ENCODE measurements at places on chromosomes 1 and 21. TPM values are rescaled to one million over a fixed set of nuclear protein-coding genes. Genes with fewer than 3 reads are reported as not detected.

DNA sequence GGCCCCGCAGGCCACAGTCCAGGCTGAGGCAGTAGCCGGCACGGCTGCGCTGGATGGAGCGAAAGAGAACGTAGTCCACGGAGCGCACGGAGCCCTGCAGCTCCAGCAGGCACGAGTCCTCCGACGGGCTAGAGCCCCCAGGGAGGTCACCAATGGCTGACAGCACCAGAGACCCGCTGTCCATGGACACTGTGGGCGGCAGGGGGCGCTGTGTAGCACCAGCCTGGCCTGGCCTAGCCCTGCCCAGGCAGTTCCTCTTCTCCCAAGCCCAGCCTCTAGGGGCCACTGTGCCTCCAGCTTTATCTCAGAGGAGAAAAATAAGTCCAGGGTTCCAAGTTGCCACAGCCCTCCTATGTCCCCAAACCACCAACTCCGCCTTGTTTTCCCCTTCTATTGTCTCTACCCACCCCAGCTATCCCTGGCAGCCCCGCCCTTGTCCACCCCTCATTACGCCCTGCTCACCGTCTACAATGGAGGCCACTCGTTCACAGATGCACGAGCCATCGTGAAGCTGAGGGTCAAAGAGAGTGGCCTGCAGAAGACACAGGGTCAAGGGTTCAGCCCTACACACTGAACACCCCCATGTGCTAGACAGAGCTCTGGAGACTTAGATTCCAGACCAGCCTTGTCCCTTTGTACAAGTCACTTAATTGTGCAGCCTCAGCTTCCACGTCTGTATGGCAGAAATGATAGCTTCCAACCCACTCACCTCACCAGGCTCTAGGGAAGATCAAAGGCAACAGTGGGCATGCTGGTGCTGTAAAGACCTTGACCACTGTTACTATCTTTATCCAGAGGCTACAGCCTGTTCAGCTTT, 4.4 kb downstream of the ENTREP3 start:
- H3K36me3 ChIP-seq = peaks cover 23% of the 10 kb centered on the region
- DNase-seq = peak; percentile 98
- no peak overlapping the region for H3K4me3 ChIP-seq
- H3K4me1 ChIP-seq = peaks cover 15% of the 10 kb centered on the region
- no peak overlapping the region for H3K27ac ChIP-seq

DNA sequence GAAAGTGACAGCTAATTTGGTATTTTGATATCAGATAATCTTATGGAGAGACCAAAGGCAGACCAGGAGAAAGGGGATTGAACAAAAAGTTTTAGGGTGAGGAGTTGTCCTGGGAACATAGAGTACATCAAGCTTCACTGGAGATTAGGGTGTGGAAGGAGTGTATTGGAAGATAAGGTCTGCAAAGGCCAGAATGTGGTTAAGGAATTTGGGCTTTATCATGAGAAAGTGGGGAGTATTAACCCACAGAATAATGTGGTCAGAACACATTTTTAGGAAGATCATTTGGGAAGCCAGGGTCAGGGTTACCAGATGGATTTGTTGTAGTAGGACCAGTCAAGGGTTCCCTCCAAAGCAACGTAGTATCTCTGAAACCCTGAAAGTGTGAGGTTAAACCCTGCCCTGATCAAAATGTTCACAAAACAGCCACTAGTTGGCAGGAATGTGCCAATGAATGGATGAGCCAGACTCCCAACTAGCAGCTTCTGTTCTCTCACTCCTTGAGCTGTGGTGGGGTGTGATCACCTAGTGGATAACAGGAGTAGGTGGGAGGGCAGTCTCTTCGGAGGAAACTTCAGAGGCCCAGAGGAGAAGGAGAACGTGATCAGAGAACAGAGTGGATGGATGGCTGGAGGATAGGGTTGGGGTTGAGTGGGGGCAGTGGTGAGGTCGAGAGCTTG, 35.8 kb downstream of the SLC2A1 start:
- peak; percentile 70 for DNase-seq
- no peaks in the 10 kb centered on the region for H3K27me3 ChIP-seq
- H3K4me3 ChIP-seq = peak overlapping the region; percentile 61
- peak overlapping the region; percentile 86 for H3K27ac ChIP-seq
- peaks cover 50% of the 10 kb centered on the region for H3K36me3 ChIP-seq

UMODL1 gene
- 0.22 TPM for total RNA-seq

GRCh38 chr21:17514124-17514845, 1.4 kb downstream of the CXADR start:
- H3K4me1 ChIP-seq = peaks cover 27% of the 10 kb centered on the region
- no peaks in the 10 kb centered on the region for H3K27me3 ChIP-seq
- peak overlapping the region; percentile 79 for H3K27ac ChIP-seq
- H3K36me3 ChIP-seq = peaks cover 38% of the 10 kb centered on the region
- peak overlapping the region; percentile 88 for H3K4me3 ChIP-seq

DNA sequence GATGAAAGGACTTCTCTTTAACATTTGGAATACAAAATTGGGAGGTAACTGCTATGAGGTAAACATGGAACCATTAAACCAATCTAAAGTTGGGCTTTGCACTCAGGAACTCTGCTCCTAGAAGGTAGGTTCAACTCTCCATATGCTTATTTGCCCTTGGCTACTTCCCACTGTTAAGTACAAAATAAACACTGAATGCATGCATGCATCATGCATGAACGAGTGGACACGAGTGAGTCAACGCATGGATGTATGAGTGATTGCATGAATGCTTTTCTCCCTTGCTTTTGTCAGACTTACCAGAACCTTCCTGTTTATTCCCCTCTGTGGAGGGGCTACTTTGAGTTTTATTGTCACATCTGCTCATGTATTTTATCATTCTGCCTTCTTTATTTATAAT, 42.4 kb upstream of the RUNX1 start:
- H3K36me3 ChIP-seq = no peaks in the 10 kb centered on the region
- H3K27ac ChIP-seq = no peak overlapping the region
- H3K4me3 ChIP-seq = no peak overlapping the region
- no peak for DNase-seq
- H3K4me1 ChIP-seq = peaks cover 17% of the 10 kb centered on the region
- H3K27me3 ChIP-seq = no peaks in the 10 kb centered on the region

GRCh38 chr1:4847711-4848110, 193.3 kb downstream of the AJAP1 start:
- no peak for DNase-seq
- no peak overlapping the region for H3K4me3 ChIP-seq
- H3K27ac ChIP-seq = no peak overlapping the region
- H3K27me3 ChIP-seq = no peaks in the 10 kb centered on the region
- H3K4me1 ChIP-seq = no peaks in the 10 kb centered on the region

DNA sequence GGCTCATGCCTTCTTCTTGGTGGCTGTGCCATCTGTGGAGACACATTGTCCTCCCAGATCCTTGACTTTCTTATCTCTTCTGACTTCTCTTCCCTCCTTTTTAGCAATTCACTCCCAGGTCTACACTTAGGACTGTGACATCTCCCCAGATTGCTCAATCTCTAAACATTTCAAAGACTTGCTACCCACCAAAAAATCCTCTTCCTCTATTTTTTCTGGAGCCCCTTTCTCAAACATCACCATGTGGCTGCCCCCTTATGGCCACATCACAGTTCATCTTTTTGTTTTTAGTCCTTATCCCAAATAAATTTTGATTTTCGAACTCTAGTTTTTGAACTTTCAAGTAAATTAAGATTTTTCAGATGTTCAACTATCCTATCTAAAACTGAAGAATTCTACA, 148.6 kb upstream of the HOOK1 start:
- no peaks in the 10 kb centered on the region for H3K36me3 ChIP-seq
- no peak overlapping the region for H3K27ac ChIP-seq
- no peaks in the 10 kb centered on the region for H3K27me3 ChIP-seq
- H3K4me1 ChIP-seq = no peaks in the 10 kb centered on the region
- no peak for DNase-seq

LORICRIN gene
- not detected for total RNA-seq

DNA sequence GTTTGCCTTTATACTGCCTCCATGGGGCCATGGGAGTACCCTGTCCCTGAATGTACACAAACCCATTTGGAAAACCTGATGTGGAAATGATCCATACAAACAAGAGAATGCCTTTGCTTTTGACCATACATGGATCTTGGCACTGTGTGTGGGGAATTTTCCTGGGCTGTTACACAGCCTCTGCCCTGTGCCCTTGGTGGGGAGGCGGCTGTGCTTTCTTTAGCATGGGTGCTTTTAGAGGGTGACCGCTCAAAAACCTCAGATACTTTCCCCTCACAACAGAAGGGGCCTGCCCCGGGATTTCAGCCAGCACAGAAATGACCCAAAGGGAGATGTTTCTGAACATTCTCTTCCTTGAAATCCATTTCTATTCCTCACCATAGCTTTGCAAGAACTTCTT, 194.8 kb downstream of the LMO4 start:
- no peak overlapping the region for H3K4me3 ChIP-seq
- no peaks in the 10 kb centered on the region for H3K4me1 ChIP-seq
- DNase-seq = no peak

- H3K4me3 ChIP-seq = no peak overlapping the region
- H3K4me1 ChIP-seq = no peaks in the 10 kb centered on the region
- no peak for DNase-seq
- no peaks in the 10 kb centered on the region for H3K27me3 ChIP-seq
- H3K36me3 ChIP-seq = peaks cover 5% of the 10 kb centered on the region
These were observed 4.1 kb downstream of the GSTM1 start for GRCh38 chr1:109691759-109692158.

GRCh38 chr1:169999761-170000160, 74.7 kb downstream of the KIFAP3 start:
- no peak overlapping the region for H3K4me3 ChIP-seq
- H3K27ac ChIP-seq = no peak overlapping the region

- no peak overlapping the region for H3K27ac ChIP-seq
- no peaks in the 10 kb centered on the region for H3K27me3 ChIP-seq
- no peak for DNase-seq
- no peaks in the 10 kb centered on the region for H3K4me1 ChIP-seq
These were observed 85.6 kb upstream of the ZRANB2 start for GRCh38 chr1:71166178-71167173.

- no peaks in the 10 kb centered on the region for H3K36me3 ChIP-seq
- H3K27me3 ChIP-seq = no peaks in the 10 kb centered on the region
- H3K4me1 ChIP-seq = no peaks in the 10 kb centered on the region
- DNase-seq = no peak
These were observed 33.3 kb upstream of the CFAP298 start for GRCh38 chr21:32645261-32646182.

- H3K36me3 ChIP-seq = peaks cover 31% of the 10 kb centered on the region
- peaks cover 45% of the 10 kb centered on the region for H3K4me1 ChIP-seq
- no peak overlapping the region for H3K4me3 ChIP-seq
These were observed 72.8 kb downstream of the NRIP1 start for GRCh38 chr21:14991957-14992356.

DNA sequence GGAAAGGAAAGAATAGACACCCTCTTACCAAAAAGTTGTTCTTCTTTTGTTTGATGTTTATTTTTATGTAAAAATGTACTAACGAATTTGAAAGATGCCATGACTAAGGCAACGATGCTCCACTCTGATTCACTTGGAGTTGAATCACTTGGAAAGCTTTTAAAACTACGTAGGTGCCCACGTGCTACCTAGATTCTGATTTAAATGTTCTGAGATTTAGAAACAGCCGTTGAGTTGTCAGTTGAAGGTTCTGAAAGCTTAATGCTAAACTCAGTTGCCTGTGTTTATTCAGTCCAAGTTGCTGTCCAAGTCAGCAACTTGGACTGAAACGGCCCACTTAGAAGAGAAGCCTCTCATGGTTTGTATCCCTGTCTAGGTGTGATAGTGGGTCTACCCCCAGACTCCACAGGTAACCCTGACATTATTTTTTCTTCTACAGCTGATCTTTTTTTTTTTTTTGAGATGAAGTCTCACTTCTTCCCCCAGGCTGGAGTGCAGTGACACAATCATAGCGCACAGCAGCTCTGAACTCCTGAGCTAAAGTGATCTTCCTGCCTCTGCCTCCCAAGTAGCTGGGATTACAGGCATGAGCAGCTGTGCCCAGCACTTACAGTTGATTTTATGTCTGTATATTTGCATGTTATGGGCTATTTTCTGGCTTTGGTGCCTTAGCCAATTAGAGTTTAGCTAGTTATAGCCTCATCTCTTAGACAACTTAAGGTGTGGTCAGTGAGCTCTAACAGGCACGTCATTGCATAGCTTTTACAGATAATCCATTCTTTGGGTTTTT, 1.4 kb upstream of the VAMP4 start:
- H3K36me3 ChIP-seq = peaks cover 27% of the 10 kb centered on the region
- H3K27ac ChIP-seq = peak overlapping the region; percentile 95
- peak overlapping the region; percentile 89 for H3K4me3 ChIP-seq
- DNase-seq = no peak
- H3K4me1 ChIP-seq = peaks cover 22% of the 10 kb centered on the region

DNA sequence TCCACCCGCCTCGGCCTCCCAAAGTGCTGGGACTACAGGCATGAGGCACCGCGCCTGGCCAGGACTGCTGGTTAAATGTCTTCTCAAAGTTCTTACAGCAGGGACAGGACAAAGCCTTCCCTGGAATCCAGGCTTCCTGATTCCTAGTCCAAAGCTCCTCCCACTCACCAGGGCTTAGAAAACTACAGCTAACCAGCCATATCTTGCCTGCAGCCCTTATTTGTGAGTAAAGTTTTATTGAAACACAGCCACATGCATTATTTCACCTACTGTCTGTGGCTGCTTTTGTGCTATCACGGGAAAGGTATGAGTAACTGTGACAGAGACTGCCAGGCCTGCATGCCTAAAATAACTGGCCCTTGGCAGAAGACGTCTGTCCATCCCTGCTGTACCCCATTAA, 24.4 kb downstream of the TMCO4 start:
- DNase-seq = no peak
- H3K36me3 ChIP-seq = no peaks in the 10 kb centered on the region
- no peaks in the 10 kb centered on the region for H3K4me1 ChIP-seq
- no peak overlapping the region for H3K4me3 ChIP-seq
- no peak overlapping the region for H3K27ac ChIP-seq
- no peaks in the 10 kb centered on the region for H3K27me3 ChIP-seq

DNA sequence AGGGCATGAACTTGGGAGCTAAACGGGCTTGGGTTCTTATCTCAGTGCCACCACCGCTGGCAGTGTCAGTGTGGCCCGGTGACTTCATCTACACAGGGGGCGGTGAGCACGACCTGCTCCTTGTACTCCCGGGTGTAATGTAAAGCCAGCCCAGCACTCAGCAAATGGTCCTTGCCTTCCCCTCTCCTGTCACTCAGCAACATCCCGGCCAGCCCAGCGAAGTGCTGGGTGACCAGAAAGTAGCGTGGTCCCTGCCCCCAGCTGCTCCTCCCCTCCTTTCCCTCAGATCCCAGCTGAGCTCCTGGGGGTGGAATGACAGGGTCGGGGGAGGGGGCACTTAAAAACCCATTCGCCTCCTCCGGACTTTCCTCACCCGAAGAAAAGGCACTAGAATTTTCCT, 7.2 kb downstream of the KCNN3 start:
- H3K4me1 ChIP-seq = no peaks in the 10 kb centered on the region
- H3K27ac ChIP-seq = no peak overlapping the region
- H3K27me3 ChIP-seq = peaks cover 99% of the 10 kb centered on the region
- no peaks in the 10 kb centered on the region for H3K36me3 ChIP-seq

ACTL8 gene
- total RNA-seq = not detected
